ENCODE measurements at places on chromosomes 16 and 17. TPM values are rescaled to one million over a fixed set of nuclear protein-coding genes. Genes with fewer than 3 reads are reported as not detected.
A peak's percentile ranks its signal among the peaks of the same experiment; 100 is the strongest.

The PGP gene
- 35.1 TPM for total RNA-seq

The CHP2 gene
- total RNA-seq, result not detected

The FAM20A gene
- 4.6 TPM for total RNA-seq

The OMG gene
- not detected for total RNA-seq

The ACSM3 gene
- 9.4 TPM for total RNA-seq

The KRTAP4-9 gene
- not detected for total RNA-seq

The SLC9A5 gene
- 0.84 TPM for total RNA-seq

The STH gene
- not detected for total RNA-seq

The KRTAP9-4 gene
- not detected for total RNA-seq

The CA7 gene
- not detected for total RNA-seq

The ZG16 gene
- total RNA-seq, result not detected

The C16orf82 gene
- total RNA-seq, result not detected

The OR4D1 gene
- total RNA-seq, result not detected

DNA sequence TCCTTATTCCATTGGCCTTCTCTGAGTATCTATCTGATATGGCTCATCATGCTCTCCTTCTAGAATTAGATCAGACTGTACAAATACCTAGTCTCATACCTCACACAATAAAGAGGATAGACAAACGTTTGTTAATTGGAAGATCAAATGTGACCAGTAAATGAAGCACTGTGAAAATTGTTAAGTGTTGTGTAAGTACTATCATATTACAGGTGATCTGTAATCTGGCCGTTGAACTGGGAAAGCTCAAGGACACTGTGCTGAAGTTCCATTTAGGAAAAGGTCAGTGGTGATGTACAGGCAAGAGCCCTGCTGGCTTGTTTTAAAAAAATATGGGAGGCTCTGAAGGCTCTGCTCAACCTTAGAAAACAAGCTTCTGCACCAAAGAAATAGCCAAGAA is 38.5 kb upstream of the CORO6 start:
- DNase-seq, result no peak

GRCh38 chr16:2963074-2963722 is 877 bp upstream of the KREMEN2 start:
- DNase-seq, result no peak

- DNase-seq, result no peak
Observed at GRCh38 chr17:32757963-32758362, 119.0 kb downstream of the MYO1D start.

DNA sequence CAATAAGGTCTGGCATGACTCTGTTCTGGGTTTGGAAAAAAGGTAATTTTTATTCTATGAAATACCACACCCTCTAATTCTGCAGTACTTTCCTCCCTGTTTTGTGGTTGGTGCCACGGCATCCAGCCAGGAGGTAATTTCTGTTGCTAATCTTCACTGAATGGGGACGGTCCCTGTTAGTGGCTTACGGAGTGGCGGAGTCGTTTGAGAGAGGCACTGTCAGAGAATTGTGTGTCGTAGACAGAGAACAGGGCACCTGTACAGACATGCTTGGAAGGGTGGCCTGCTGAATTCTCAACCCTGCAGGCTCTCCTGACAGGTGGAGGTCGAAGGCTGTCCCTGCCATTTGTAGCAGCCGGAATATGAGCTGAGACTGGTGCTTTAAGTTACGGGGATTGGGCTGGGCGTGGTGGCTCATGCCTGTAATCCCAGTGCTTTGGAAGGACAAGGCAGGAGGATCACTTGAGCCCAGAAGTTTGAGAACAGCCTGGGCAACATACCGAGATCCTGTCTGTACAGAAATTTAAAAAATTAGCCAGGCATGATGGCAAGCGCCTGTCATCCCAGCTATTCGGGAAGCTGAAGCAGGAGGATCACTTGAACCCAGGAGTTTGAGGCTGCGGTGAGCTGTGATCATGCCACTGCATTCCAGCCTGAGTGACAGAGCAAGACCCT is 33.2 kb downstream of the EEF2K start:
- DNase-seq, result no peak

GRCh38 chr17:81566461-81567126 is 14.4 kb upstream of the FAAP100 start:
- peak; percentile 80 for DNase-seq

DNA sequence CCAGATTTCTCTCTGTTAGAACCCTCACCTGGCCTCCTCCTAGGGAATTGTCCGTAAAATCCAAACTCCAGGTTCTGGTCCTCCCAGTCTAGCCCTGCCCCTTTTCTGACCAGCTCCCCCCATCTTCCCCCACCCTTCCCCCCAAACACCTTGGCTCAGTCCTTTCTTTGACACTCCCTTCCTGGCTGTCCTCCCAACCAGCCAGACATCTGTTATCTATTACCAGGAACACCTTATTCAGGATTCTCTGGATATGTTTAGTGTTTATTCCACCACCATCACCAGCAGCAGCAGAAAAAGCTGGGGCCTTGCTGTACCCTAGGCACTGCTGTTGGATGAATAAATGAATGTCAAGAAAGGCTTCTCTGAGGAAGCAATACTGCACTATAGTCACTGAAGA is 4.0 kb upstream of the CMTM3 start:
- DNase-seq, result no peak

DNA sequence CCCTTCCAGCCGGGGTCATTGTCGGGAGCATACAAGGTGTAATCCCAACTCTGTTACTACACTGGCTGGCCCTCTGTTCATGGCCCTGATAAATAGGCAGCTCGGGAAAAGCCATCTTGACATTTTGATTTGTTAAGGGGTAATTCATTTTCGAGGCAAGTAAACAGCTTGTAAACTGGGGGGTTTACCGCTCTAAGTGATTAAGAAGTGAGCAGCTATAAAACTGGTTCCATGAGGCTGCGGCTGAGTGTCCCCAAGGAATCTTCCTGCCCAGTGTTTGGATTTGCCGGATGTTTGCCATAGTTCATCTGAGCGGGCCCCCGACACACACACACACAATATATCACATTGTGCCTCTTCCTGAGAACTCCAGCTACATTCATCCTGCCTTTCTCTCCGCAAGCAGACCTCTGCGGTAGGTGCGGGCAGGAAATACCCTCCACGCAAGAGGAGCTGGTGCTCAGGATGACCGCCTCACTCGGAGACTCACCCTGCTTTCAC is 92.2 kb downstream of the SOCS1 start:
- DNase-seq, result peak; percentile 42

DNA sequence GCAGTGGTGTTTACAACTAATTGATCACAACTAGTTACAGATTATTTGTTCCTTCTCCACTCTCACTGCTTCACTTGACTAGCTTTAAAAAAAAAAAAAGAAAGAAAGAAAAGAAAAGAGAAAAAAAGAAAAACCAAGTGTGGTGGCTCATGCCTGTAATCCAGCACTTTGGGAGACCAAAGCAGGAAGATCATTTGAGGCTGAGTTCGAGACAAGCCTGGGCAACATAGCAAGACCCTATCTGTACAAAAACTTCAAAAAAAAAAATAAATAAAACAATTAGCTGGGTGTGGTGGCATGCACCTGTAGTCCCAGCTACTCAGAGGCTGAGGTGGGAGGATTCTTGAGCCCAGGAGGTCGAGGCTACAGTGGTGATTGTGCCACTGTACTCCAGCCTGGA is 4.2 kb downstream of the SNTB2 start:
- no peak for DNase-seq

DNA sequence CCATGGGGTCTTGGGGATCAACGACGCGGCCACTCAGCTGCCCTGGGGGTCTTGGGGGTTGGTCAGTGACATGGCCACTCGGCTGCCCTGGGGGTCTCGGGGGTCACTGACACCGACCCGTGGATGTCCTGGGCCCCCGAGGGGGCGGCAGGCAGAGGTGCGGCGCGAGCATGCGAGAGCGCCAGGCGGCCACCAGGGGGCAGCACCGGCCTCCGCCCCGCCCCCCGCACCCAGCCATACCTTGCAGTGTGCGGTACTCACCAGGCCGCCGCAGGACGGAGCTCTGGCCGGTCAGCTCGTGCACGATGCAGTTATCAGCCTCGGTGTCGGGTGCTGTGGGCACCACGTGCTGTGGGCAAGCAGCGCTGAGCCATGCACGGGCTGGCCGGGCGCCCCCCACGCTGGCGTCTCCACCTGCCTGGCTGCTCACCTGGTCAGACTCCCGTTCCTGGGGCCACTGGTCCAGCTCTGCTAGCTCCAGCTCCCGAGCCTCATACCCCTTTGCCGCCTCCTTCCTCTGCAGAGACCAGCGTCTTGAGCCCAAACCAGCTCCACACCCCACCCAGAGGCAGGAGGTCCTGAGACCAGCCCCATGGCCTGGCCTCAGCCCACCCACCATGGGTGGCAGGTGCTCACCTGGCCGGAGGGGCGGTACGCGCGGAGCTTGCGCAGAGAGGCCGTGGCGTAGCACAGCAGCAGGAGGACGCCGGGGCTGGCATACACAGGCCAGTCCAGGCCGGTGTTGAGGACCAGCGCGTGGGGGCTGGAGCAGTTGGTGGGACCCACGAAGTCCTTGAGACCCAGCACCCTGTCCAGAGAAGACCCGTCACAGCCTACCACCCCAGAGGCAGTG is 31.2 kb downstream of the CTU2 start:
- DNase-seq, result peak; percentile 93

GRCh38 chr17:79836972-79837887 is 2.0 kb downstream of the CBX4 start:
- DNase-seq, result peak; percentile 89

DNA sequence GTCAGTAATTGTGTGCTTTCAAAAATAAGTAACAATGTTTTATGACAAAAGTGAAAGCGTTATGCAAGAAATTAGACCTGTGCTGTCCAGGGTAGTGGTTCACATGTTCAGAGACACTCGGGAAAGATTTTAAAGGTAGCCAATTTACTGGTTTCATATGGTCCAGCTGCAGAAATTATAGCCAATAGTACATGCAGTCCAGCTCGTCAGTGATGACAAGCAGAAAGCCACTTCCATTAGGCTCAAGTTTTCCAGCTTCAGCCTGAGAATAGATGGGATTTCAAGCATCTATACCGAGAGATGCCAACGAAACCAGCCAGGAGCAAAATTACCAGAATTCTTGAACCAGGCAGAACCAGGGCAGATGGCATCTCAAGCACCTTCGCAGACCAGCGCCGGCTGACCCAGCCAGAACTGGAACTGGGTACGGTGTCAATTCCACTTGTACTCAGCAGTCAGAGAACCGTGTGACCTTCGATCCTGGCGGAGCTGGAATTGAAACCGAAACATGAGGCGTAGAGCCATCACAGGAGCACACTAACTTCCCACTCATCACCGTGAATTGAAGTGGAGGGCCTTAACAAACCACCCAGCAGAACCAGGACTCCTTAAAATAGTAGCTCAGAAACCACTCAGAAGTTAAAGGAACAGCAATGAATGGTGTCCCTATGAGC is 207.9 kb upstream of the HSBP1 start:
- no peak for DNase-seq

GRCh38 chr16:1285669-1286512 is 23.5 kb upstream of the UBE2I start:
- no peak for DNase-seq

GRCh38 chr16:56930486-56931270 is 1.3 kb upstream of the HERPUD1 start:
- no peak for DNase-seq

- DNase-seq, result no peak
Observed at GRCh38 chr17:81888988-81889595, 2.3 kb downstream of the ALYREF start.

GRCh38 chr17:81324177-81324850 is 29.2 kb upstream of the SLC38A10 start:
- DNase-seq, result no peak

GRCh38 chr16:58009856-58010416 is 8.7 kb downstream of the USB1 start:
- no peak for DNase-seq

DNA sequence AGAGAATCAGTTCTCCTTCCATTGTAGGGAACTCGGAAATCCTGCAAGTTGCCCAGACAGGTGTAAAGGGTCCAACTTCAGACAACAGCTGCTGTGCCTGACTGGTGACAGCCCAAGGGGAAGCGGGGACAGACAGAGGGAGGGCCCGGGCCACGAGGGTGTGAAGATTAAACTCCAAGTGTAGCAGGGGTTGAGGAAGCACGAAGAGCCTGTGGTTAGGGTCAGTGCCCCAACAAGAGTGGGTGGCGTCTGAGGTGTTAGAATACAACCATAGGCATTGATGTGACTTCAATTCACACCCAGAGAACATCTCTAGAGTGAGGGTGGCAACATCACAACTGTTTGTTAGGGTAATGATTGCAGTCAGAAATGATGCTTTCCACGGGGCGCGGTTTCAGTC is 39.1 kb downstream of the ASPA start:
- no peak for DNase-seq

GRCh38 chr16:62036802-62037135 is 531 bp upstream of the CDH8 start:
- no peak for DNase-seq

GRCh38 chr16:57373117-57373947 is 1.0 kb downstream of the CX3CL1 start:
- DNase-seq, result no peak

DNA sequence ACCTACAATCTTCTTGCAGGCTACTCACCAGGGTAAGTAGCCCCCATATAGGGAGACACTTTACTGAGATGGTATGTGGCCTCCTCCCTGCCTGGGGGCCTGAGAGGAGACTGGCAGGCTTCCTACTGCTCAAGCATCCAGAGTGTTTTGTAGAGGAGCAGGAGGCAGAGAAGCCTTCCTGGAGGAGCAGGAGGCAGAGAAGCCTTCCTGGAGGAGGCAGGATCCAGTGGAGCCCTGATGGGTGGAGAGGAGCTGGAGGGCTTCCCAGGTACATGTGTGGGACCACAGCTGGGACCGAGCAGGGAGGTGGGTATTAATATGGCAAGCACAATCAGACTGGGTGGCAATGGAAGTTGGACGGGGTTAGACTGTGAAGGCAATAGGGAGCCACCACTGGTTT is 2.1 kb upstream of the ADGRG5 start:
- no peak for DNase-seq
